Putamen (tissue), 1 donor: ENCODE measurements at places on chromosomes 7 and 10.

DNA sequence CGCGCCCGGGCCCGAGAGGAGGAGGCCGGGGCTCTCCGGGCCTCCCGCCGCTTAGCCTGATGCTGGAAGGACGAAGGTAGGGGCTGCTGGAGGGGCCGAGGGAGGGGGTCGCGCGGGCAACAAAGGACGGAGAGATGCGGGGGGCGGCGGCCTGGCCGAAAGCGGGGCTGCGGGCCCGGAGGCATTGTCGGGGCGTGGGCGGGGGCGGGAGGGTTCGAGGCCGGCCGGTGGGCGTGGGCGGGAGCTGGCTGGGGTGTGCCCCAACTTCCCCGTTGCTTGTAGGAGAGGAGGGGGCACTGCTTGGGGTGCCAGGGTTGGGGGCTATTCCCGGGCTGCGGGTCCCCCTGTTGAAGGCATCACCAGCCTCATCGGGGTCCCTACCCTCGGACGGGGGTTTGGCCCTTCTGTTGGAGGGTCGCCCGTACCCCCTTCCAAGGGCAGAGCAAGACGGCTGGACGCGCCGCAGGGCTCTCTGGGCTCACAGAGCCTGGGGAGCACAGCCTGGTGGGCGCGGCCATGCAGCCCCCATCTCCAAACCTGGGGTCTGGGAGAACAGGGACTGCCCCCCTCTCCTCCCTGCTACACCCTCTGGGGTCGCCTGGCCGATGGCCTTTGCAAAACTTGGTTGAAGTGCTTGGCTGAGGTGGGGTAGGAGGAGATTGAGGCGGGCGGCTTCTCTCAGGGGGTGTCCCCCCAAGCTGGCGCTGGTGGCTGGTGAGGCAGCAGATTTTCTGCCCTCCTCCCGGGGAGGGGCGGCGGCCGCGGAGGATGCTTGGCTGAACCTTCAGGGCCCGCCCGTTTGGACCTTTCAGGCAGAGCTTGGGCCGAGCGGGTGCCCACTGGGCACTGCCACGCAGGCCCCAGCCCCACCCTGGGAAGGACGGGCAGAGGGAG, 699 bp downstream of the CLIP2 start:
- no peak for DNase-seq

DNA sequence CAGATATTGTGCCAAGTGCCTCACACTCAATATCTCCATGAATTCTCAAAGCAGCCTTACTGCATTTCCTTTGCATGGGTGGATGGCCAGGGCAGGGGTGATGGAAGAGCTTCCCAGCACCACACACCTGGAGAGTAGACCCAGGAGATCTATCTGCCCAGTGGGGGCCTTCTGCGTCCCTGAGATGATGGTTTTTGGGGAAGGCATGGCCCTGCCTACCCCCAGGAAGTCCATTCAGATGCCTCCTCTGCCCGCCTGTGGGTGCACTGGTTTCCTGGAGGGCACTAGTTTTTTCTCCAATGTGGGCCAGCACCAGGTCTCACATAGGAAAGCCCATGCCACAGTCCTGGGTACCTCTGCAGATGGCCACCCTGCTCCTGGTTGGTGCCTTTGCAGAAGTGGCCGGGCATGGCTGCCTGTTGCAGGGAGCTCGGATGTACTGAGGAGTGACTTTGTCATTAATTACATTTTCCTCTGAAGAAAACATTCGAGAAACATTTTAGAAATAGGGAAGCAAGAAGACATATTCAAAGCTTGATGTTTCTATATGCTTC, 28.2 kb upstream of the ZNF488 start:
- DNase-seq = no peak

DNA sequence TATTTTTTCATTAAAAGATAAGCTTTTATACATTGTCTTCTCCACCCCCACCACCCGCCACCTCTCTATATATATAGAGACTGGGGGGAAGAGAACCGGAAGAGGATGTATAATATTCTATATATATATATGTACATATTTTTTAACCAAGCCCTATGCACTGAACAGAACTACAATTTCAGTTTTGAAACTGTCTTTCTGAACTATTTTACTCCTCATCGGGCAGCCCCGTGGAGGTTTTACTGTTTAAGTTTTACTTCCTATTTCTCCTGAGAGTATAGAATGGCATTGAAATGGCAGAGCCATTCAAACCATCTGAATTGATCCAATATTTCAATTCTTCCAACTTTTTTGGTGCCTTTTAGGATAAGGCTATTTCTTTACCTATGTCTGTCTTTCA, 1047.1 kb downstream of the NRG3 start:
- no peak for DNase-seq

DNA sequence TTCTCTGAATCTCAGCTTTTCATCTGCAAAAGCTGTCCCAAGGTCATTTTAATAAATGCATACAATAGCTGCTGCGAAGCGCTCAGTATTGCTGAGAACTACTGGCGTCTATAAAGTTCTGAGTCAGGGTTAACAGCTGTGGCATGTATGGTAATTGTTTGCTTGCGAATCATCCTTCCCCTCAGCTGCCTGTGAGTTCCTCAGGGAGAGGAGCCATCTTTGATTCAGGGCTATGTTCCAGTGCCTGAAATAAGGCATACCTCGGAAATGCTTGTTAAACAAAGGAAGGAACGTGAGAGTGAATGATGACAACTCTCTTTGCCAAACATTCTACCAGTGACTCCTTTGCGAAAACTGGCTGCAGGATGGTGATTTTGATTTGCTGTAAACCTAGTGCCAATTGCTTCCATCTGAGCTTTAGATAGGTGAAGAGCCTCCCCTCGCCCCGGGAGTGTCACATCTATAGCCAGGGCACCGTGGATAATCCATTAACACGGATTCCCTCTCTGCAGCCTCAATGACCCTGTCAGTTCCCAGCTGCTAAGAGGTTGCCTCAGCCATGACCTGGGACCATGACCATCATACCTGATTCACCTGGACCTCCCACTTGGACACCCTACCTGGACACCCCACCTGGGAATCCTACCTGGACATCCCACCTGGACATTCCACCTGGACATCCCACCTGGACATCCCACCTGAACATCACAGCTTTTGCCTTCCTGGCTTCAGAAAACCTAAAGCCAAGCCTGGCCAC, 39.6 kb downstream of the GPRIN2 start:
- DNase-seq = no peak

DNA sequence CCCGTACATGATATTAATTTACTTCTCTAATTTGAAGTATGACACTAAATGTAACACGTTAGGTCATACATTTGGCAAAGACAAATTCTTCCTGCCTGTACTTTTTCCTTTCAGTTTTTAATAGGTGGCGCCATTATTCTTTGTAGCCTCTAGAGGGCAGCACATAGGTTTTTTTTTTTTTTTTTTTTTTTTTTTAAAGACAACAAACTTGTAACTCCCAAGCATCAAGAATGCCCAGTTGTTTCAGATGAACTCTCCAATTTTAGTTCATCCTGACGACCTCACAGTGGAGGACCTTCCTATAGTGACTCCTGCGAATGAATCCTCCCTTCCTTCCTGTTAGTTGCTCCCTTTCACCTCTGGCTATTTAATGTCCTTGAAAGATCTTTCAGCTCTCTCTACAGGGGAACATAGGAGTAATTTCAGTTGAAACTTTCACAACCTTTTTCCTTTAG, 139.3 kb upstream of the HDAC9 start:
- no peak for DNase-seq

GRCh38 chr7:95871075-95871848, 98.9 kb downstream of the DYNC1I1 start:
- peak; percentile 62 for DNase-seq

- DNase-seq = no peak
These were observed 21.5 kb downstream of the ADARB2 start for GRCh38 chr10:1715821-1716220.
